ENCODE measurements at places on chromosomes 6 and 20.
A peak's percentile ranks its signal among the peaks of the same experiment; 100 is the strongest.

DNA sequence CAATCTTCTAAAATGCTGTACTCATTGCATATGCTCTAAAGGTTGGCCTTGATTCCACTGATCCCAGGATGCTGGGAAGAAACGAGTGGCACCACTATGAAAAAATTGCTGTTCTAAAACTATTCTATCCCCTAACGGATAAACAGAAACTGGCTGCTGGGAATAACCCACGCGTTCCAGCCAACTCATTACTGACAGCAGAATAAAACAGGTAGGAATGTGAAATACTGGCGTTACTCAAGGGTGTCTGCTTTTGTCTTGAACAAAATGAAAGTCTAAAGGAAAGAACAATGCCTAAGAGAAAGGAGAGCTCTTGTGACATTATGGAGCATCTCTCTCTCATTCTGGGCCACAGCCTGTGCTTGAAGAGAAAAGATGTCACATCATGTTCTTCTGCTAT, 26.1 kb downstream of the GPR63 start:
- DNase-seq = no peak

- DNase-seq = no peak
Measured at GRCh38 chr6:99498421-99498820, 16.8 kb downstream of the USP45 start.

DNA sequence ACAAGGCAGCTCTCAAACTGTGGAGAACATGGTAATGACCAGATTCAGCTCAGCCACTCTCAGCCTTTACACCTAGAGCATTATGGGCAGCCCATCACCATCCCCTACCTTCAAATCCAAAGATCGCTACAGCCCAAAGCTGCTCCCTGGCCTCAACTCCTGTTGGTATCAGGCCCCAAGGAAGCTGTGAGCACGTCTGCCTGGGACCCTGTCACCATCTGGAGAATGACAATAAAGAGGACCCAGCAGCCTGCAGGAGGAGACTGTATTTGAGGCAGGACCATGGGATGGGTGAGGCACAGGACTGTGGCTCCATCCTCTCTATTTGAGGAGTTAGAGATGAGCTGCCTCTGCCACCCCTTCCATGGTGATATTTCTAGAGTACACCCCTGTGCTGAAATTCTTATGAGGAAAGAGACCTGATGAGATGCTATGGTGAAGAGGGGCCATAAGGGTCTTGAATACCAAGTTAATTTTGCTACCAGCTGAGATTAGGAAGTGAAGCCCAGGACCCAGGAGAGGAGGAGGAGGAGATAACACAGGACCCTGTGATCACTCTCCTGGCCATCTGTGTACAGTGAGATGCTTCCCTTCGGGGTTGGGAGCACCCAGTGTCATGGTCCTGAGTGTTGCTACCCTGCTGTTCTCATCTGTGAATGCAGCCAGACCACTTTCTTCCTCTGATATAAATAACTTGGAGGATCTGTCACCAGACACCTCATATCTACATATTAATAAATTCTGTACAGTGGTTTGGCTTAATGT, 19.6 kb upstream of the MICB start:
- DNase-seq = no peak

DNA sequence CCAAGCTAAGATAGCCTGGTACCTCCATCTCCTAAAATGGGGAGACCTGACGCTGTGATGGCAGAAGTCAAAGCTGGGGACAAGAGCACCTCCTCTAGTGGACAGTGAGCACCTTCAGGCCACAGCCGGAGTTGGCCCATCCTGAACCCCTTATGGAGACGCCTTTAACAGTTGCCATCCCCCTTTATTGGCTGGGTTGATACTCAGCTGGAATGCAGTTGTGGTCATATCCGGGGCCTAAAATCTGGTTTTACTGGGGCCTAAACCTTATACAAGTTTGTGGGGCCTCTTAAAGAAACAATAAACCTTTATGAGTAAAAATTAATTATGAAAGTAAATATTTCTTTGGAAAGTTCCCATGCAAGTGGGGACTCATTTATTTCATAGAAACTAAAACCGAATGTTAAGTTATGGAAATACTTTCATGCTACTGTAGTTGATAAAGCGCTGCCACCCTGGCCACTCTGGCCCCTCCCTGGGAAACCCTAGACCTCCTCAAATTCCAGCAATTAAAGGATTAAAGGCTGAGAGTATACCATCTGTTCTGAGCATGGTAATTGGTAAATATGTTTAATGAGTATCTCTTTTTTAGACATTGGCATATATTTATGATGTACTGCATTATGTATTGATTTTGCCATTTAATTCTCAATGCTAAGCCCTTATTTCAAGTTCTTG, 95.1 kb upstream of the SASH1 start:
- DNase-seq = no peak

GRCh38 chr6:111975466-111975865, 78.4 kb upstream of the CCN6 start:
- DNase-seq = no peak

DNA sequence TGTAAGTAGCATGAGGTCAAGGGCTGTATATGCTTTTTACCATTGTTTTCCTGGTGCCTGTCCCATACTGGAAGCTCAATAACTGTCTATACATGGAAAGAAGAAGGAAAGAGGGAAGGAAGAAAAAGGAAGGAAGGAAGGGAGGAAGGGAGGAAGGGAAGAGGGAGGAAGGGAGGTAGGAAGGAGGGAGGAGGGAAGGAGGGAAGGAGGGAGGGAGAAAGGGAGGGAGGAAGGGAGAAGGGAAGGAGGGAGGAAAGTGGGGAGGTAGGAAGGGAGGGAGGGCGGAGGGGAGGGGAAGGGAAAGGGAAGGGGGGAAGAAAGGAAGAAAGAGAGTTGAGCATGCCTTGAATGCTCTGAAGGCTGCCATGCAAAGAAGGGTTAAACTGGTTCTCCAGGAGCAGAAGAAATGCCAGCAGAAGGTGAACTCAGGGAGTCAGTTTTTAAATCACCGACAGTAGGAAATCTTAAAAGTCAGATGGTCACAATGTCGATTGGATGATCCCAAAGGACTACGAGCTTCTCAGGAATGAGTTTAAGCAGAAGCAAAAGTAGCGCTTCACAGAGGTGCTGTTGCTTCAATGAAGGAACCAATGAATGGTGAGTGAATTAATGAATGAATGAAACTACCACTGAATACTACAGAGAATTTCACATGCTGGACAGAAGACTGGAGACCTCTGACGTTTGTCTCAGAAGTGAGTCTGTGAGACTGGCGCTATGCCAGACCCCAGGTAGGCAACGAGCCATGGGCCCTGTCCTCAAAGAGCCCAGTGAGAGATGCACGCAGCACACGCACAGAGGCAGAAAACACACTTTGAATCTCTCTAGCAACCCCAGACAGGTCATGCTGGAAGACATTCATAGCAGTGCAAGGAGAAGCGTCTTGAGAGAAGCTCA, 117.6 kb downstream of the MRPL14 start:
- DNase-seq = no peak

GRCh38 chr6:135921188-135921587, 69.7 kb downstream of the PDE7B start:
- no peak for DNase-seq

DNA sequence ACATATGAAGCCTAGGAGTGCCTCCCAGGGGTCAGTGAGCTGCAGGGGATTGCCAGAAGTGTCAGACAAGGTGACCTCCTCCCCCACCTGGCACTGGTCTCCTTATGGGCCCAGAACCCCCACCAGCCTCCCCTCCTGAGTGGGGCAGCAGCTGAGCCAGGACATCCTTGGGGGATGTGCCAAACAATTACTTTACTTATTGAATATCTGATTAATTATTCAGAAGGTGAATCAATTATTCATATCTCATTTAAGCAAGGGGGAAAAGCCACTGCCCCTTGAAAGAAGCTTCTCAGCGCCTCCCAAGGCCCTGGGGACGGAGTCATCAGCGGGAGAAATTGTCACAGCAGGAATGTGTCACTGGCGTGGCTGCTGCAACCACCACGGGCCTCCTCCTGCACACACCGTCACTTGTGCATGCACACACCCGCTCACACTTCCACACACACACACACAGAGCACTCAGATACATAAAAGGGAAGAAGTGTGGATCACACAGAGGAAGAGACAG, 123.4 kb upstream of the MAFB start:
- no peak for DNase-seq

DNA sequence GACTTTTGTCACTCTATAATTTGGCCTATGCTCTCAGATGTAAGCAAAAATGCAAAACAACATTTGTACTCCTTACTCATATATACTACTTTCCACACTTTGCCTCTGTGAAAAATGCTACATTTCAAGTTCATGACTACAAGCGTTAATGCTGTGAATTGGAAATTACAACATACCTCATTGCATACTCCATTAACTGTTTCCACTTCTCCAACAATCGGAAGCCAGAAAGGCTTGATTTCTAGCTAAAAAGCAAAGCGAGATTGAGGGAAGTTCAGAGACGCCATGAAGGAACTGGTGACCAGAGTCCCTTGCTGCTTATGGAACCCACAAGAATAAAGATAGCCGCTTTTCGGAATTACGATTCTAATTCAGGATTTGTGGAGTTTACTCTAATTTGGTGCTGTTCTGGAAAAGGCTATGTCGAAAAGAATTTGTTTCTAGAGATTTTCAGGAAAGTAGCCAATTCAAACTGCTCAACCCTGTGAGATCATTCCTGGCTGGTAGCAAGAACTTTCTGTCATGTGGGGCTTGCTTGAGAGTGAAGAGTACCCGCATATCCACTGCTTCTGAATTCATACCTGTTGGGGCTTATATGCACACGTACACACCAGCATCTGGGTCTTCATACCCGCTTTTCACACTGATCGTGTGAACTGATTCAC, 98.0 kb upstream of the CITED2 start:
- DNase-seq = no peak

DNA sequence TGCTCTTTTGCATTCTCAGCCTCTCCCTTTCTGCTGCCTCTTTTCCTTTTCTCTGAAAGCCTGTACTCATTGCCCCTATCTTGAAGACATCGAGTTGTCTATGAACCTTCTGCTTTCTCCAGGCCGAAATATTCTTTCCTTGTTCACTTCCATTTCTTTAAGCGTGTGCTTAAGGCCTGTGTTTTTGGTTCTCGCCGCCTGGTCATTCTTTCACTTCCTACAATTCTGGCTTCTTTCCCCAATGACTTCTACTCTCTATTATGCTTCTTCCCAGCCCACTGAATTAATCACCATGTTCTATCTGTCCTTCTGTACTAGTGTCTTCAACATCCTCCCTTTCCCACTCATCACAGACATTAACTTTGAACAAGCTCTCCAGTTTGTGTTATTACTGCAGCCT, 69.6 kb downstream of the C6orf52 start:
- DNase-seq = no peak

- DNase-seq = no peak
Measured at GRCh38 chr6:14178083-14178445, 60.5 kb downstream of the CD83 start.

DNA sequence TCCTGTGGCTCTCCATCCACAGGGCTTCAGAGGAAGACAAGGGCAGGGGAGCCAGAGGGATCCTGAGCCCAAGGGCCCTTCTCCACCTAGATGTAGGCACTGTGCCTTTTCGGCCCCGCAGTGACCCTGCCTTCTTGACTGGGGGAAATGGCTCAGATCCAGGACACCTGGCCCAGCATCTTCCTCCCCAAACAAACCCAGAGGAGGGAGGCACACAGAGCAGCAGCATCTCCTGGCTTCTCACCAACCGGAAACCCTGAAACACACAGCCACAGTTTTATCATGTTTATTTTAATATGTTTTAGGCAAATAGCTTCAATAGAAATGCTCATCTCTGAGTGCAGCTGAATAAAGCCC, 84.5 kb upstream of the LRFN2 start:
- no peak for DNase-seq

- no peak for DNase-seq
Measured at GRCh38 chr20:57543754-57544153, 17.2 kb upstream of the PCK1 start.

GRCh38 chr6:34067814-34068213, 78.1 kb downstream of the GRM4 start:
- DNase-seq = no peak

GRCh38 chr6:137791281-137792159, 75.5 kb upstream of the TNFAIP3 start:
- peak; percentile 64 for DNase-seq

- DNase-seq = no peak
Measured at GRCh38 chr6:139533573-139534471, 159.4 kb upstream of the CITED2 start.

GRCh38 chr6:167027772-167028171, 28.6 kb downstream of the CEP43 start:
- DNase-seq = no peak

- no peak for DNase-seq
Measured at GRCh38 chr6:3379482-3380060, 77.3 kb downstream of the SLC22A23 start.

DNA sequence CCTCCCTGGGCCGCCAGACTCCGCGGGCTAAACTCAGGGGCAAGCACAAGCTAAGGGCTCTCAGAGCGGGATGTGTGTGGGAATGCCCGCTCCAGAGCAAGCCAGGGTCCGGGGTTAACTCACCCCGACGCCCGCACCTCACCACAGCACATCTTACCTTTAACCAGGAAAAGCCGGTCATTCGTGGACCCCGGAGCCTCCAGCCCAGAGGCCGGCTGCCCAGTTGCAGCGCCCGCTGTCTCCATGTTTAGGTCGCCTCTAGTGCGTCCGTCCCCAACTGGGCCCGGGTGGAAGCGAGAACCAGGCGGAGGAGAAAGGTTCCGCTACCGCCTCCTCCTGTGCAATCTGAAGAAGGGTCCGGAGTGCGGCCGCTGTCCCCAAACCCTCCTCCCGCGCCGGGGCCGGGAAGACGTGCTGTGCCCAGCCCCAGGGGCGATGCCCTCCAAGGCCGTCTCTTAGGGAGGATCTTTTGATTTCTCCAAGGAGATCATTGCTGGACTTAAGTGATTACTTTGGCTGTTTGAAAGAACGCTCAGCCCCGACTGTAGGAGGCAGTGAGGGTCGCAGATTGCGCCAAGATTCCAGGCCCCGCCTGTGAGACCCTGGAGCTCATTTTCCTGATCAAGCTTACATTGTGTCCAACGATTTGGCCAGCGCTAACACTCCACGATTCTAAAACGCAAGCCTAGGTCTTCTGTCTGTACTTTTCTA, at the start of gene TMEM242:
Gene TMEM242 (minus strand): TSS at position 265 of the 711 bp plus-strand sequence. CDS start 20 bp downstream, at position 245.
- DNase-seq = peak; percentile 84

DNA sequence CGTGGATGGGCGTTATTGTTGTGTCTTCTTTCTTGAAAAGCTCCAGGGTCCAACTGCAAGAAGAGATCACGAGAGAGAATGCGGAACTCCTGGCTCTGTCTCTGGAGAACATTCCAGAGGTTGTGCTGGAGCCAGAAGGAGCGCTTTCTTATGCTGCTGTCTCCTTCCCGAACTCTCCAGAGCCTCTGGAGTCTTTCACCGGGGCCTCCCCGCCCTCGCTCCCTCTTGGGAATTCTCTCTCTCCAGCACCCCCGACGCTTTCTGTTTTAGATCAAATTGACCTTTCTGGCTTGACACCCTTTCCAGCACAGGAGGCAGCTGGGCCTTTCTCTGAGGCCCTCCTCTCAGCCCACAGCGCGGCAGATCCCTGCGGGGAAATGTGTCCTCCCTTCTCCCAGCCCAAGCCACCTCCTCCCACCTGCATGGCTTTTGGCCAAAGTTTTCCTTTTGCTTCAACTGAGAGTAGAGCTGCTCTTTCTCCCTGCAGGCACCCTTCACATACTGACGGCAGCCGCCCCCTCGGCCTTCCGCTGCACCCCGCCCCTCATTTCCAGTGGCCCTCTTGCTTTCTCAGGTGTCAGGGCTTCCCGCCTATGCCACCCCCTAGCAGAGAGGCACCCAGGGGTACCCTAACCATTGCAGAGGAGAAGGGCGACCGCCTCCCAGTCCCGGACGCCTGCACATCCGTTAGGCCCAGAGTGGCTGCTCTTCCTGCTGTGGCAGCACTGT, 6.6 kb upstream of the CCR6 start:
- no peak for DNase-seq
